ENCODE measurements at places on chromosomes 6 and 20.

DNA sequence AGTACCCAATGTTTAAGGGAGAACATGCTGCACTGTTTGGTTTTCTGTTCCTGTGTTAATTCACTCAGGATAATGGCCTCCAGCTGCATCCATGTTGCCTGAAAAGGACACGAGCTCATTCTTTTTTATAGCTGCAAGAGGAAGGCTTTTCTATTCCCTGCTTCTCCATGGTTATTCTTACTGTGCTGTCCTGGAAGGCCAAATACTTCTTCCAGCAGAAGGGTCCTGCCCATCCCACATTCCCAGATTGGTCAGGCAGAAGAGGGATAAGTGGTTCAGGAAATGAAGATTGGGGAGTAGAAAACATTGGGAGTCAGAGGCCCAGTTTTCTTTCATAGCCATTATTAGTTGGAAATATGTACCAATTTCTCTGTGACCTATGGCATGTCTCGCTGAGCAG lies 122.4 kb downstream of the TCP11 start:
- DNase-seq: no peak

DNA sequence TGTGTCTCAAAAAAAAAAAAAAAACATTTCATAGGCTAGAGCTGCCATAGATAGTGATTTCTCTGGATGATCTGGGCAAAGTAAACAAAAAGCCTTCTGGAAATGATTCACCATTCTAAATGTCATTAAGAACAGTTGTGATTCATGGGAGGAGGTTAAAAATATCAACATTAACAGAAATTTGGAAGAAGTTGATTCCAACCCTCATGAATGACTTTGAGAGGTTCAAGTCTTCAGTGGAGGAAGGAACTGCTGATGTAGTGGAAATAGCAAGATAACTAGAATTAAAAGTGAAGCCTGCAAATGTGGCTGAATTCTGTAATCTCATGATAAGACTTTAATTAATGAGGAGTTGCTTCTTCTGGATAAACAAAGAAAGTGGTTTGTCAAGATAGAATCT lies 26.8 kb upstream of the MMP24 start:
- no peak for DNase-seq

DNA sequence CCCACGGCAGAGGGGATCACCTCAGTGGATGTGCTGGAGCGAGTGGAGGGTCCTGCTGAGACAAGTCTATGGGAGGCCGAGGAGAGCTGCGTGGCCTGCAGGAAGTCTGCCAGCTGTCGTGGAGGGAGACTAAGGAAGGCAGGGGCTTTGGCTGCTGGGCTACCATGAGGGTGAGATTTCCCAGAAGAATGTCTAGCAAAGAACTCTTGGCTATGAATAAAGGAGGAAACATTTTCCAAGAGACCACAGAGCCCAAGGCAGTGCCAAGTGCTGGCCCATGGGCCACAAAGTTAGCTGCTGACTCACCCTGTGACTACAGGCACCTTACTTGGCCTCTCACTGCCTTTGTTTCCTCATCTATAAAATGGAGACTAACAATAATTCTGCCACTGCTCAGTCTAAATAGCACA lies 73.4 kb downstream of the PRDM1 start:
- no peak for DNase-seq

DNA sequence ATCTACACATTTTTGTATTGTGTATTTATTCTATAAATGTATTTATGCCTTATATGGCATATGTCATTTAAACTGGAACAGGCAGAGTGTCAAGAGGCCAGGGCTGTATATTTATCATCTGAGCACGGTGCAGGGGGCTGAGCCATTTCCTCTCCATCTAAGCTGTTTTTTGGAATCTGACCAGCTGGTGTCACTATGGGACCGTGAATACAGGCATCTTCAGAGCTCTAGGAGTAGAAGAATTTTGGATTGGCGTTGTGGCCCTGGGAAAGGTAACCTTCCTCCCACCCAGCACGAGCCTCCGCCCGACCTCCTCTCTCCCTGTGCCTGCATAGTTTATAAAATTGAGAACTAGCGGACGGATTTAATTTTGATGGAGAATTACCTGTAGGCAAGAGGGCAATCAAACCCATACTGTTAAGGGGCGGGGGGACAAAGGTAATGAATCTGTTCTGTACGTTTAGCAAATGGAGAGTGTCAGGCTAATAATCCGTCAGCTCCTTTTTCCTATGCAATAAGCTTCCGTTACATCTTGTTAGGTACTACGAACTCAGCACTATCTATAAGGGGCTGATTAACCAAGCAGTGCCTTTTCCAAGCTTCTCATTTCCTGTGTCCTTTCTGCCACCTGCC lies 29.0 kb upstream of the EEF1E1 start:
- DNase-seq: peak; percentile 71

DNA sequence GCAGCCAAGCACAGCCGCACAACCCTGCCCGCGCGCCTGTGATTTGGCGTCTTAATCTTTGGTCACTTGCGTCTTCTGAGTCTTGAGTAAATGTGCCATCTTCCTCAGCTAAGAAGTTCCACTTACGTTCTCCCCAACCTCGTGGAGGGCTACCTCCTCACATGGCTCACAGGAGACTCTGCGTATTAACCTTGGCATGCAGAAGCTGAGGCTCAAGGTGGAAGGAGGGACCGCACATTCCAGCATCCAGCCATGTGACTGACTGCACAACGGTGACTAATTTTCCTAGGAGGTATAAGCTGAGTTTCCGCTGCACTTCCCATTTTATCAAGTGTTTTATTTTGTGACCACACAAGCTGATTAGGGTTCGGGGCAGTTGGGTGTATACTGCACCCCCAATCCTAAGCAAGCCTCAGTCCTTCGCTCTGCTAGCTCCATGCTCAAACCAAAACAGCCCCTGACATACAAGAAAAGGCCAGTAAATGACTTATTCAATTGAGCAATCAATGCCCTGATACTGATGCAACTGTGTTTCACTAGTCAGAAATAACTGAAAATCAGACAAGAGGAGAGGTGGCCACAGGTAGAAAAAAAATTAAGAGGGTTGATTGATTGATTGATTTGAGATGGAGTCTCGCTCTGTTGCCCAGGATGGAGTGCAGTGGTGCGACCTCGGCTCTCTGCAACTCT lies 7.0 kb downstream of the BEND3 start:
- no peak for DNase-seq

DNA sequence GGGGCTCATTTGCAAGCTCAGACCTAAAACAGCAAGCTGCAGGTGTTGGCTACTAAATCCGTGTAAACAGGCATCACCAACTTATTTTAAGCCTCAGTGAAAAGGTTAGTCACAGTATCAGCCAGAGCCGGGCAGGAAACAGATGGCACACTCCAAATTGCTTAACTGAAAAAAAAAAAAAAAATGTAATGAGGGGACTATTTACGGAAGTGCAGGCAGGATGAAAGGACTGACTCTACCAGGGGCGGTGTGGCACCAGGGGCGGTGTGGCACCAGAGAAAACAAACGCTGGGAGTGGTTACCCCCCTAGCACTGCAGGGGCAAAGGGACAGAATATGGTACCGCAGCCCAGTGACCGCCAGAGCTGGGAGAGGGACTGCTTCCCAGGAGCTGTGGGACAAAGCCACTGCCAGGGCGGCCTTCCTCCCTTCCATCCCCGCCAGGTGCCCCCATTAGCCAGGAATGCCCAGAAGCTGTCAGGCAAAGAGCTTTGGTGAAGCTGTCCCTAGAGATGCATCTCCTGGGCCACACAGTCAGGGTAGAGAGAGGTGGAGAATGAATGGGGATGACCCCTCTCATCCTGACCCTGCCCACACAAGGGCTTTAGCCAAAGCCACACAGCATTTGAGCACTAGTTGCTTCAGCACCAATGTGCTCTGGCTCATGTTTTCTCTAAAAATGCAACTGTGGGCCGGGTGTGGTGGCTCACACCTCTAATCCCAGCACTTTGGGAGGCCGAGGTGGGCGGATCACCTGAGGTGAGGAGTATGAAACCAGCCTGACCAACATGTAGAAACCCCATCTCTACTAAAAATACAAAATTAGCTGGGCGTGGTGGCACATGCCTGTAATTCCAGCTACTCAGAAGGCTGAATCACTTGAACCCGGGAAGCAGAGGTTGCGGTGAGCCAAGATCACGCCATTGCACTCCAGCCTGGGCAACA lies 39.6 kb upstream of the GFOD1 start:
- DNase-seq: peak; percentile 74

DNA sequence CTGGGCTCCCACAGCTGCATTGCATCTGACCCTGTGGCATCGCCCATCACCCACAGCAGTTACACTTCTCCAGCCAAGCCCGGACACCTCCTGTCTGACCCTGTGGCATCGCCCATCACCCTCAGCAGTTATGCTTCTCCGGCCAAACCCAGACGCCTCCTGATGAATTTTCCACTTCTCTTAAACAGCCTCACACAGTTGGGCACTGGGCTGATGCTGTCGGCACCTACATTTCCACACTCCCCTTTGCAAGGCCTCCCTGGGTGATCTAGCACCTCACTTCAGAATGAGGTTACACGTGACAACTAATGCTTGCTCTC lies 175.2 kb upstream of the ARID1B start:
- no peak for DNase-seq

DNA sequence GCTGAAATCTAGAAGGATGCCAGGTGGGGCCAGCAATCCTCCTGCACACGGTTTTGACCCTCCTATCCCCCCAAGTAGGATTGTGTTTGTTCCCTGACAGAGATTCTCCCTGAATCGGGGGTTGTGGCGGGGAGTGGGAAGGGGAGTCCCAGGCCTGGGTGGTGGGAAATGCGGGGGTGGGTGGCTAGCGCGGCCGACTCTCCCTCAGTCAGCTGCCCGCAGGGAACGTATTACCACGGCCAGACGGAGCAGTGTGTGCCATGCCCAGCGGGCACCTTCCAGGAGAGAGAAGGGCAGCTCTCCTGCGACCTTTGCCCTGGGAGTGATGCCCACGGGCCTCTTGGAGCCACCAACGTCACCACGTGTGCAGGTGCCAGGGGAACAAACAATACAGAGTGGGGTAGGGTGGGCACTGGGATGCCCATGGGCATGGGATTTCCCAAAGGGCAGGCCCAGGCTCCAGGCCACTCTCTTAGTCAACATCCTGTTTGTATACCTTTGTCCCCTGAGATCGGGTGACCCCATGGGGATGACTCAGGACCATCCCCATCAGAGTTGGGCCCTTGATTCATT lies 16.1 kb upstream of the ZNF76 start:
- DNase-seq: no peak

DNA sequence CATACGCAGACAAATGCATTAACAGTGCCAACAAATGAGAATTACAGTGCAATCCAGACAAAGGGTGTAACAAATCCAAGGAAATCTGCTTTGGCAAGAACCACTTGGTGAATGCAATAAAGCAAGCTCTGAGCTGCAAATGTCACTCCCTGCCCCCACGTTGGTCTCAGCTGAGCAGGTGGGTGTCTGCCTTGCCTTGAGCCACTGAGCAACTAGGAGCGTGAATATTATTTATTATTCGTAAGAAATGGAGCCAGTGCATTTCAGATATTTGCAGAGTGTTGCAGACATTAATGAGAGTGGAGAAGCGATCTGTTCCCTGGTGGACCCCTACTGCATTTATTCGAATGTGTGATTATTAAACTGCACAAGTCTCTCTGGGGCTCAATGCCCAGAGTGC lies 36.6 kb upstream of the F13A1 start:
- DNase-seq: no peak

DNA sequence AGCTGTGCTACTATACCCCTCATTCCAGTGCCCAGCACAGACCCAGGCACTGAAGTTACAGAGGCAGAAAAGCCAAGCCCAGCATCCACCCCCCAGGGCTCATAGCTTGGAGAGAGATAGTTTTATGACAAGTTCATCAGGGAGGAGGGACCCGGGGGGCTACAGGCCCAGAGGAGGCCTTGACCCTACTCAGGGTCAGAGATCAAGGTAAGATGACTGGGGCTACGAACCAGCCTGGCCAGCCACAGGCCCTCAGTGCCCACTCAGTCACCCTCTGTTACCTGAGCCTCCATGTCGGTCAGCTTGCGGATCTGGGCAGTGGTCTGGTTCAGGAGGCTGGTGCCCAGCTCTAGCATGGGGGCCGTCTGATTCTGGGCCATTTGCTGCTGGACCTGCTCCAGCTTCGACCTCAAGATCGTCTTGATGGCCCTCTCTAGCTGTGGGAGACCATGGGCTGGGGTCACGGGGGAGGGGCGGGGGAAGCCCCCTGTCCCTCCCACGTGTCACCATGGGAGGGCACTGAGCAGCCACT lies 26.1 kb downstream of the ANGPT4 start:
- no peak for DNase-seq

- DNase-seq: no peak
Measured at GRCh38 chr6:136720045-136720770, 72.1 kb downstream of the MAP3K5 start.

- DNase-seq: no peak
Measured at GRCh38 chr6:79215213-79215824, 19.2 kb downstream of the HMGN3 start.

DNA sequence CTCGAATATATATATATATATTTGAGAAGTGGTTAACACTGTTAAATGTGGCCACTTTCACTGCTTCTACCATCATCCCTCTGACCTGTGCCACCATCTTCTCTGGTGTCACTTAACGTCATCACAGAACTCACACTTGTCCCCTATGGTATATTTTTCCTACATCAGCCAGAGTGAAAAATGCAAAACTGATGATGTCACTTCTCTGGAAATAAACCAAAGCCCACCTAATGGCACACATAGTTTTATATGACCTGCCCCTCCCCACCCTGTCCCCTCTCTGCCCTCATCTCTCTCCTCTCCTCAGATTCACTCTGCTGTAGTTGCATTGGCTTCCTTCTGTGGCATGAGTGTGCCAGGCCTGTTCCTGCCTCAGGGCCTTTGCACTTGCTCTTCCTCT lies 63.9 kb upstream of the IFNGR1 start:
- DNase-seq: no peak

GRCh38 chr20:49646126-49646525 lies 67.6 kb downstream of the B4GALT5 start:
- no peak for DNase-seq

DNA sequence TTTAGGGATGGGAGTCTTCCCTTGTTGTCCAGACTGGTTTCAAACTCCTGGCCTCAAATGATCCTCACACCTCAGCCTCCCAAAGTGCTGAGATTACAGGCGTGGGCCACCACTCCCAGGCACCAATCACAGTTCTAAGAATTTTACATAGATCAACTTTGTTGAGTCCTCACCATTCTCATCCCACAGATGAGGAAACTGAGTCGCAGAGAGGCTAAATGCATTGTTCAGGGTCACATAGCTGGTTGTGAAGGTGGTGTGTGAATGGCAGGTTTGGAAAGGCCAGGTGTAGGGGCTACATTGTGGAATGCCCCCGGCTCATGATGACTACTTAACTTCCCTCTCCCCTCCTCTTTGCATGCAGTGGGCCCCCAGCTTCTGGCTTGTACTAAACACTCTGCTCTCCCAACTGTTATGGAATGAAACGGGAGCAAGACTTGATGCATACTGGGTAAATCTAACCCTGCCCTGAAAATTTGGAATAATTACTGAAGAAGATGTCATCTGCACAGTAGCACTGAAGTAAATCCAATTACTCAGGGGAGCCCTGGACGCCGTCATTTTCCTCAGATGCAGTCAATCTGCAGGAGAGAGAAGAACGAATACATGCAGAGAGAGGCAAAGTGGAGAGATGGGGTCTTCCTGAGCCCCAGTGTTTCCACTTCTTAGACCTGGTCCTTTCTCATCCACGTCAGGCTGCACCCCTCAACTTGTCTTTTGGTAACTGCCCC lies 102.3 kb upstream of the ZNF217 start:
- no peak for DNase-seq

- no peak for DNase-seq
Measured at GRCh38 chr6:72702421-72702820, 80.6 kb downstream of the KCNQ5 start.

All from NCI-H1436 (cell line).